NCI-H2227 treated with DMSO at 0.1 percent for 48 hours (cell line): ENCODE measurements at places on chromosomes 2 and 18.

- no peak for DNase-seq
Measured at GRCh38 chr2:122034777-122035176, 279.3 kb downstream of the TSN start.

- peak; percentile 51 for DNase-seq
Measured at GRCh38 chr18:55346961-55347740, 240.8 kb downstream of the TCF4 start.

GRCh38 chr2:84971510-84972206, 697 bp downstream of the KCMF1 start:
- peak; percentile 12 for DNase-seq

GRCh38 chr2:227147023-227147422, 17.0 kb downstream of the COL4A4 start:
- no peak for DNase-seq

GRCh38 chr2:240638512-240639160, 13.4 kb downstream of the GPR35 start:
- no peak for DNase-seq

GRCh38 chr18:267380-267687, 513 bp downstream of the THOC1 start:
- peak; percentile 74 for DNase-seq

GRCh38 chr2:98538280-98539041, 69.9 kb downstream of the COA5 start:
- no peak for DNase-seq

GRCh38 chr2:197378494-197379307, 56.1 kb downstream of the SF3B1 start:
- DNase-seq, result peak; percentile 86
